A549 treated with AZD2906 at 1 μM for 4 hours (cell line): ENCODE measurements at places on chromosomes 1 and 21. TPM values are rescaled to one million over a fixed set of nuclear protein-coding genes. Genes with fewer than 3 reads are reported as not detected.

Gene SPATA1
- total RNA-seq: 0.66 to 1.1 TPM (median 0.80 TPM) in 4 of 5 replicates, not detected in the other

Gene FCMR
- 4.4 to 6.3 TPM (median 5.8 TPM) in 5 replicates for total RNA-seq

Gene RYR2
- total RNA-seq: 0.01 to 0.07 TPM (median 0.03 TPM) in 5 replicates

Gene SIK1
- 15.3 to 21.6 TPM (median 16.4 TPM) in 5 replicates for total RNA-seq

Gene OR10Z1
- not detected in 5 replicates for total RNA-seq

Gene NCF2
- 1.2 to 2.5 TPM (median 1.5 TPM) in 5 replicates for total RNA-seq

Gene MCOLN3
- 2.7 to 3.6 TPM (median 3.5 TPM) in 5 replicates for total RNA-seq

Gene PANK4
- 8.0 to 11.6 TPM (median 10.6 TPM) in 5 replicates for total RNA-seq

Gene ADAM30
- not detected in 5 replicates for total RNA-seq

Gene SMYD3
- 13.3 to 14.0 TPM (median 13.8 TPM) in 5 replicates for total RNA-seq

Gene ZYG11A
- 2.3 to 2.7 TPM (median 2.6 TPM) in 5 replicates for total RNA-seq

Gene CD55
- 80.8 to 102 TPM (median 87.7 TPM) in 5 replicates for total RNA-seq

Gene EVA1C
- total RNA-seq: 49.3 to 58.4 TPM (median 56.6 TPM) in 5 replicates

Gene TLCD4
- 7.5 to 13.3 TPM (median 11.2 TPM) in 5 replicates for total RNA-seq

Gene SMPDL3B
- total RNA-seq: 1.1 to 1.6 TPM (median 1.3 TPM) in 5 replicates

Gene PGLYRP3
- not detected in 5 replicates for total RNA-seq

Gene USP25
- 8.8 to 13.4 TPM (median 11.1 TPM) in 5 replicates for total RNA-seq

Gene EVI5
- total RNA-seq: 4.4 to 10.4 TPM (median 5.4 TPM) in 5 replicates

Gene EPHA8
- 0.03 to 0.06 TPM (median 0.05 TPM) in 4 of 5 replicates, not detected in the other for total RNA-seq

Gene TMEM54
- total RNA-seq: 27.0 to 46.1 TPM (median 44.1 TPM) in 5 replicates

Gene FPGT
- total RNA-seq: 4.7 to 8.8 TPM (median 7.1 TPM) in 5 replicates

Gene NUP210L
- not detected in 5 replicates for total RNA-seq

Gene JAK1
- 165 to 215 TPM (median 188 TPM) in 5 replicates for total RNA-seq

Gene PLPP3
- 23.4 to 30.0 TPM (median 26.4 TPM) in 5 replicates for total RNA-seq

Gene HIVEP3
- total RNA-seq: 3.0 to 3.8 TPM (median 3.3 TPM) in 5 replicates

Gene C1orf52
- total RNA-seq: 15.1 to 22.2 TPM (median 19.8 TPM) in 5 replicates

Gene ANGPTL3
- total RNA-seq: not detected in 5 replicates

Gene KCNK2
- total RNA-seq: 0.02 to 0.08 TPM (median 0.05 TPM) in 4 of 5 replicates, not detected in the other

Gene NPL
- total RNA-seq: 0.44 to 0.79 TPM (median 0.53 TPM) in 5 replicates

Gene CELA3B
- not detected in 5 replicates for total RNA-seq

Gene EBNA1BP2
- 170 to 195 TPM (median 177 TPM) in 5 replicates for total RNA-seq

Gene LCE1E
- total RNA-seq: 0.32 TPM in 1 of 5 replicates, not detected in the others

Gene AGMAT
- total RNA-seq: 6.0 to 7.2 TPM (median 6.7 TPM) in 5 replicates

Gene TMPRSS15
- total RNA-seq: not detected in 5 replicates

Gene ANKRD34A
- total RNA-seq: 0.21 to 0.30 TPM (median 0.25 TPM) in 5 replicates
